Activated CD8-positive, alpha-beta memory T cell treated with anti-CD3 and anti-CD28 coated beads, Interleukin-2, amount 10 ng/mL, durations not matched to agents 7 days and 5 days (primary cell): ENCODE measurements at places on chromosomes 3 and 15. TPM values are rescaled to one million over a fixed set of nuclear protein-coding genes. Genes with fewer than 3 reads are reported as not detected.
A peak's percentile ranks its signal among the peaks of the same experiment; 100 is the strongest.

GRCh38 chr15:69400850-69401249 lies 13.3 kb upstream of the KIF23 start:
- no peak for DNase-seq

- peak; percentile 68 for DNase-seq
Measured at GRCh38 chr15:71114887-71115566, at the start of gene THSD4. Gene THSD4, plus strand, starts transcription at chr15:71115471.

The ANKUB1 gene
- not detected for total RNA-seq

The TFG gene
- 44.0 TPM for total RNA-seq

The HRH1 gene
- total RNA-seq = 0.15 TPM

- DNase-seq = peak; percentile 68
Measured at GRCh38 chr3:102673271-102674115, 238.7 kb downstream of the ZPLD1 start.

The TUSC7 gene
- not detected for total RNA-seq

DNA sequence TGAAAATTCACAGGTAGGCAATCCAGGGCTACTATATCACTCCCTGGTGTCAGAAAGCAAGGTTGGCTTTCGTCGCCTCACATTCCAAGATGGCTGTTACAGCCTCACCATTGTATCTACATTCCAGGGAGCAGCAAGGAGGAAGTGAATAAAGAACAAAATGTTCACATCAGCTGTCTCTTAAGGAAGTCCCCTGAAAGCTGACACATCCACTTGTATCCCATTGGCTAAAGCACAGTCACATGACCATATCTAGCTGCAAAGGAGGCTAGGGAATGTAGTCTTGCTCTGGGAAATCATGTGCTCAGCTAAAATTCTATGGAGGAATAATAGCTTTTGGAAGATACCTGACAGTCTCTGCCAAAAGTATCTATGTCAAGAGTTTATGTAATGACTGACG lies 12.8 kb upstream of the GATA2 start:
- peak; percentile 12 for DNase-seq

GRCh38 chr3:106007512-106007911 lies 138.7 kb upstream of the CBLB start:
- DNase-seq = no peak

The FGD5 gene
- total RNA-seq = not detected

The IMPG2 gene
- 0.29 TPM for total RNA-seq

- no peak for DNase-seq
Measured at GRCh38 chr3:99468918-99469317, 169.5 kb upstream of the COL8A1 start.

GRCh38 chr3:25973122-25973521 lies 183.2 kb downstream of the OXSM start:
- no peak for DNase-seq

- no peak for DNase-seq
Measured at GRCh38 chr3:152278756-152279427, 10.2 kb downstream of the MBNL1 start.

- no peak for DNase-seq
Measured at GRCh38 chr3:134381831-134382442, 7.7 kb upstream of the AMOTL2 start.

- no peak for DNase-seq
Measured at GRCh38 chr3:120778776-120779175, 36.2 kb downstream of the GTF2E1 start.

The LRRC2 gene
- total RNA-seq = not detected

DNA sequence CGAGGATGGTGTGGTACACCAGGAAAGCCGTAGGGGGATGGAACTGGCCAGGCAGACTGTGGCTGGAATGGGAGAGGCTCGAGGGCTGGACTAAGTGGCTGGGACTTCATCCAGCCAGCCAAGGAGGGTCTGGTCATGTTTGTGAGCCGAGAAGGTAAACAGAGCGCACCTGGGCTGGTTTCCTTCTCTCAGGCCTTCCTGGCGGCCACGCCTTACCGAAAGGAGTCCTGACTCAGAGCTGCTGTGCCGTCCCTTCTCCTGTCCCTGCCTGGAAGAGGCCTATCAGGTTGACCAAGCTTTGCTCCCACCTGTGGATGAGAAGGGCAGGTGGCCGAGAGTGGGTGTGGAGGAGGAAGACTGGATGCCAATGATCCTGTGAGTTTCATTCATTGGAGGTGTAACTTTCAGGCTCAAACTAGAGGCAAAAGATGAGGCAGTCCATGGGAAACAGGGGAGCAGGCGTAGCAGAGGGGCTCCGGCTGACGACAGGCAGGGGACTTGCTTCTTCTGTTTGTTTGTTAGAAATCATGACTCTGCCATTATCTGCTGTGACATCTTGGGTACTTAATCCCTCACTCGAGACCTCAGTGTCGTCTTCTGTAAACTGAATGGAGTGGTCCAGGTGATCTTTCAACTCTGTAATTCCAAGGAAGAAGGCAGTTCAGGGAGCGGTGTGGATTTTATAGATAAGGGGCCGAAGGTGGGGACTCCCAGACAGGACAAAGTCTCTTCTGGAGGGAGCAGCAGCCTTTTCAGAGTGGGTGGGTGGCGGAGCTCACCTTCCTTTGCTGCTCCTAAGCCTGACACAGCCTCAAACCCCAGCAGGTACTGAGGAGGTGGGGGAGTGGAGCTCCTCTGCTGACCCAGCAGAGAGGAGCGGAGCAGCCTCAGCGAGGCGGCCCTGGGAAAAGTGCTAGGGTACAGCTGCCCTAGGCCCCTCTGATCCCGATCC lies 71.8 kb upstream of the GATM start:
- no peak for DNase-seq

DNA sequence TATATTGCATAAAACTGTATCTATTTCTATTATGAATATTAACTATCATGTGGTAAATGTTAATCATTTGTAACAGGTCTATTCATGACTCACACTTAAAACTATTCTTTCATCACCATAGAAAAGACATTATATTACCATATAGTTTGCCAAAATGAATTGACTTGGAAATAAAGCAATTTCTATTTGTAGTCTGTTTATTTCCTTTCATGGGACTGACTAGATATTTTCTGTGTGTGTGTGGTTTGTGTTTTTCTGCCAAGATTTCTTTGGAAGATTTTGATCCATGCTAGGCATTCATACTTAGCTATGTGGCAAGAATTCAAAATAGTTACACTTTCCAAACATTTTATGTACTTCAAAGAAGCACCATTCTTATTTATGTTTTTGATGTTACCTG lies 522.5 kb upstream of the AGTR1 start:
- no peak for DNase-seq

DNA sequence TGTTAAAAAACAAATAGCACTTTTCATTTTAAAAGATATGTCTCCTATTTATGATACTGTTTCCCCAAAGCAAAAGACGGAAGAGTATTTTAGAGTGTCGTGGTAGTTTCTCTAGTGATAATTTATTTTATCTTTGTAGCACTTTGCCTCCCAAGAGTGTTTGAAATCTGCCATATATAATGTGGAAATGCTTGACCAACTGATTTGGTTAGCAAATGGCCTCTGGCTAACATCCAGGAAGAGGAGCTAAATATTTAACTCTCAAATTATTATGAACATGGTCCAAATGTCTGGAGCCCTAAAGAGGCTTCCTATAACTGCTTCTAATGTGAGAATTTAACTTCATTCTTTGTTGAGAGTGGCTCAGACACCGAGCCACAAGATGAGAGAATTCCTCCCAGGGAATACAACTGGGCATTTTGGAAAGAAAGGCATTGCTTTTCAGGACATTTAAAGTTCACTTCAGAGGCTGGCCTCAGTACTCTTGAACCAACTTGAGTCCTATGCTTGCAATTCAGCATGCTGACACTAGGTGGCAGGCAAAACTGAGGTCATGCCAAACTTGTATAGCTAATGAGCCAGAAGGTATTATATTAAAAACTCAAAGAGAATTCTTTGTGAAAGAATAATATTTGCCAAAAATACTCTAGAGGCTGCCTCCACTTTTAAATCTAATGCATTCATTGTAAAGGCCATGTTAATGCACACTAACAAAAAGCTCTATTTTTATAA lies 104.5 kb downstream of the RARB start:
- peak; percentile 41 for DNase-seq

DNA sequence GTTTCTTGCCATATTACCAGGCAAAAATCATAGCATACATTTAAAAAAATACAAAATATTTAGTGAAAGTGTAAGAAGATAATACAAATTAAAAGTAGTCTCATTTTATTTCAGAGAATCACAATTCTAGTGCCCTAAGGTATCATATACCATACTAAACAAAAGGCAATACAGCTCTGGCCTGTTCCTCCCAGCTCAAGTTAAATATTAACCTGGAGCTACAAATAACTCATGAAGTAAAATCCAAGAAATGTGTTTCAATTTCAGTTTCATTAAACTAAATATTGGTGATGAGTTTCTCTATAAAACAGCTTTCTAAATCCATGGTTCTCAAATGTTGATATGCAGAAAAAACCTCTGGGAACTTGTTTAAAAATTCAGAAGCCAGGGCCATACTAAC lies 67.7 kb downstream of the INO80 start:
- DNase-seq = no peak

DNA sequence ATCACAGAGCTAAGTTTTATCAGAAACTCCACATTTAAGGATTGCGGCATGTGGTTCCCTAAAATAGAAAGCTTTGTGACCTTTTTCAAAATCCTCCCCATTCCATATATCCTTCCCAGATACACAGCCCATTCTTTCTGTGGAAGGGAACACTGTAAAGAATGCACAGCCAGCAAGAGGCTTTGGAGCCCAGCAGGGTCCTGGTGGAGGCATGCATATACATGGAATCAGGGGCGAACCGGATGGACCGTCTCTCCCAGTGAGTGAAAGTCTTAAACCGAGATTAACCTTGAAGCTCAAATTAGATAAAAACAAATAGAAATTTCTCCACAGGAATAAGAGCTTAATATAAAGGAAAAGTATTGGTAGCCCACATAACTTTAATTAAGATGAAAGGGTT lies 436.2 kb upstream of the MDFIC2 start:
- no peak for DNase-seq
